Stimulated activated CD4-positive, alpha-beta T cell treated with anti-CD3 and anti-CD28 coated beads, Interleukin-1b, Interleukin-23, amount 100 ng/mL, for 24 hours (primary cell): ENCODE measurements at places on chromosomes 12 and 14.

DNA sequence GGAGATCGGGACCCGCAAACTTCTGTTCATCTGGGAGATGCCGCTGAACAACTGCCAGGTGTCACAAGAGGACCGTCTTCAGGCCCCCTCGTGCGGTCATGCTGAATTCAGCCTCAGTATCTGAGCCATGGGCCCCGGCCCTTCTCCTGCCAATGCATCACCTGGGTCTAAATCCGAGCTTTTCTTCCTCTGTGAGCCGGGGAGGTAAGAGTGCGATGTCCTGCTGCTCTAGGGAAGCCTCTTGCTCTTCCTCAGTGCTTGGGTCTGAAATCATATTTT is 155.8 kb upstream of the FKBP4 start:
- DNase-seq = no peak

GRCh38 chr14:81625343-81625742 is 91.7 kb upstream of the SEL1L start:
- DNase-seq = no peak

DNA sequence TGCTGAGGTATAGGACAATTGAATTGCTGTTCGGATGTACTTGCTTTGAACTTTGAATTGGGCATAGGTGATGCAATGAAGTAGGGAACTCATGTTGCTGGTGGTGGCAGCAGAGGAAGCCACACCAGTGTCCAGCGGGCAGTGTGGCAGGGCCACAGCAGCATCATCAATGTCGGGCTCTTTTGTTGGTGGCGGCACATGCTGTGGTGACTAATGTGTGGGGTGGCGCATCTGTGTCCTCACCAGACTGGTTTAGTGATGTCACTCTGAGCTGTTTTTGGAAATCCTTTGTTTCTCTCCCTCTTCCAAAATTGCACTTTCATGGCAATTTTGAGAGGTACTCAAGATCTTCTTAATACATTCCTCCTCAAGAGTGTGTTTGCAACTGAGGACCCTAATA is 187.6 kb downstream of the ETNK1 start:
- DNase-seq = no peak

DNA sequence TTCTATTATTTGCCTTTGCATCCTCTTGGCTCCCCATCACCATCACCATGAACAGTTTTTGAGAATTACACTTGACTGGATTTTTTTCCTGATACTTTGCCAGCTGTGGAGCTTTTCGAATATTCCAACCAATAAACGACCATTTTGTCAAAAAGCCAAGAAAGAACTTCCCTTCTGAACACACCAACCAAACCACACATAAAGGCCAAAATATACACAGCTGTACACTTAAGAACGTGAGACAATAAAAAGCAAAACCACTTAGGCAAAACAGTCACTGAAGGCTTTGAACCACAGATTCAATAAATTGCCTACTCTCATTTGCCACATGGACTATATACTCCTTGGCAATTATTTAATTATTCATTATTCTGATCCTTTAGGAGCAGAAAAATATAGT is 1.1 kb downstream of the C14orf93 start:
- no peak for DNase-seq

DNA sequence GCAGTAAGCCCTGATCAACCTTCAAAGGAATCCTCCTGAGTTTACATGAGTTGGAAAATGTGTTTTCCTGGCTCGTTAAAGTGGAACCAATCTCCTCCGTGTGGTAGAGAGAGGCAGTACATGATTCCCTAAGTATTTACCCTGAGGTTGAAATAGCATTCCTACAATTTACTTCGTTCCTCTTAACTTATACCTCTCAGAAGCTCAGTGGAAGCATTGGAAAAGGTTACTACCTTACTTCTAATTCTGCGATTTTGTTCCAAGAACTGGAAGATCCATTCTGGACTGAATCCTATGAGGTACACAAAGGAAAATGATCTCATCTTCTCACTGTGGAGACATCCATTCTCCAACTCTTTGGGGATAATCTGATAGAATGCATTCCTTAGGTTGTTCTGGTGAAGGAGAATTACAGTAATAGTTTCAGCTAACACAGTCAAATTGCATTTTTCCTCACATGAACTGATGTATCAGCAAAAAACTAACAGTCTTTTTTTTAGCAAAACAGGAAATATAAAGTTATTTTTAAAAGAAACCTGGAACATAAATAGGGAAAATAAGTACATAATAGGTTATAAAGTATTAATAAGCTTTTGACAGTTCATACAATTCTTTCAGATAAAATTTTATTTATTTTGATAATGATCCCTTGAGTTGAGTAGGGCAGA is 475.6 kb downstream of the PDZRN4 start:
- DNase-seq = no peak

DNA sequence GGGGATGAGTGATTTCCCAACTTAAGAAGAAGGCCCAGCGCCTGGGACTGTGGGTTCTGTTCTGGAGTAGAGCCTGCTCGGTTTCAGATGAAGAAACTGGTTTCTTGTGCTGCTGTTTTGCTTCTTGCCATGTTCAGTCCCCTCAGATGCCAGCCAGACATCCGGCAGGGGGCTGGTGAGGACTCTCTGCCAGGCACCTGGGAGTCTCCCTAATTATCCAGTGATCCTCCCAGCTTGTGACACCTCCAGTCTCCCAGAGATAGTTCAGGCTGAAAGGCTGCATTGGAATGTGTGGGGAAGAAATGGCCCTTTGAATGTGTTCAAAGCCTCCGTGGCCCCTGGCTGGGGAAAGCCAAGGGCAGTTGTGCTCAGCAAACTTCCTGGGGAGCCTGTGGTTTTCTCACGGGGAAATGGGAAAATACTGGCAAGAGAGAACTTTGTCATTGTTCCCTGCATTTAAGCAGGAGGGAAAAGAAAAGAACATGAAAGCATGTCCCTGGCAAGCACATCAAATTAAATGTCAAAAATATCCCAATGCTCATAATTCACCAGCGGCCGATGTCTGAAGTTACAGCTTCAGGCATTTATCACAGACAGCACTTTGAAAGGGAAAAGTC is 8.5 kb upstream of the SERPINA12 start:
- no peak for DNase-seq

- no peak for DNase-seq
These were observed 158.9 kb downstream of the SLC15A5 start for GRCh38 chr12:16118586-16118985.

GRCh38 chr14:97344666-97345065 is 547.5 kb downstream of the VRK1 start:
- no peak for DNase-seq

GRCh38 chr14:66651536-66652220 is 143.7 kb downstream of the GPHN start:
- no peak for DNase-seq

DNA sequence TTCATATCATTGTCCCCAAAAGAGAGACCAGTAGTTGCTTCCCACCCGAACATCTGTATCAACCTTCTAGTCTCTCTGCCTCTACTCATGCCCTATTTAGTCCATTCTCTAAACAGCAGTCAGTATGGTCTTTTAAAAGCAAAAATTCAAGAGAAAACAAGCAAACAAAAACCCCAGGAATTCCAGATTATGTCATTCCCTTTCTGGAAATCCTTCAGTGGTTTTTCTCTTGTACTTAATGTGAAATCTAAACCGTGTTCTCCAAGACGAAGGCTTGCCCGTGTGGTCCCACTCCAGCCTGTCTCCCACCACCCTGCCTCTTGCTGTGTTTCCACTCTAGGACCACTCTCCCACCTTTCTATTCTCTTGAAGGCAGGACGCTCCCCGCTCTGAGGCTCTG is 90.8 kb downstream of the TMEM30B start:
- no peak for DNase-seq

DNA sequence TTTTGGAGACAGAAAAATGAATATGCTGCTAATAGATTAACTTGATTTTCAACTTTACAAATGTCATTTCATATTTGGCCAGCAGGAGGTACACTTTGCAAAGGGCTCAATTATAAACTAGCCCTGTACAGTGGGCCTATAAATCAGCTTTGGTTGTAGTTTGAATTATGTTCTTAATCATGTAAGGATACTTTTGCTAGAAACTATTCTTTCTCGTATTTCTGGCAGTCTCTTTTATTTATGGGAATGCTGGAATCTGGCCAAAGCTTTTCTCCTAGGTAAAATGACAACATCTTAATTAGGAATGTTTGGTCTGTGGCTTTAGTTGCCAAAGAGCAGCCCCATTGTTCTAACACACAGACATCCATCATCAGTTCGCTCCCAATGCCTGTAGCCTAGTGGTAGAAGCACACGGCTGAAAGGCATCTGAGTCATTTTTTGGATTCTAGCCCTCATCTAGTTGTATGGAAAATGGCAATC is 1322.3 kb upstream of the SEL1L start:
- DNase-seq = no peak

GRCh38 chr12:77594366-77594765 is 236.3 kb upstream of the NAV3 start:
- no peak for DNase-seq

DNA sequence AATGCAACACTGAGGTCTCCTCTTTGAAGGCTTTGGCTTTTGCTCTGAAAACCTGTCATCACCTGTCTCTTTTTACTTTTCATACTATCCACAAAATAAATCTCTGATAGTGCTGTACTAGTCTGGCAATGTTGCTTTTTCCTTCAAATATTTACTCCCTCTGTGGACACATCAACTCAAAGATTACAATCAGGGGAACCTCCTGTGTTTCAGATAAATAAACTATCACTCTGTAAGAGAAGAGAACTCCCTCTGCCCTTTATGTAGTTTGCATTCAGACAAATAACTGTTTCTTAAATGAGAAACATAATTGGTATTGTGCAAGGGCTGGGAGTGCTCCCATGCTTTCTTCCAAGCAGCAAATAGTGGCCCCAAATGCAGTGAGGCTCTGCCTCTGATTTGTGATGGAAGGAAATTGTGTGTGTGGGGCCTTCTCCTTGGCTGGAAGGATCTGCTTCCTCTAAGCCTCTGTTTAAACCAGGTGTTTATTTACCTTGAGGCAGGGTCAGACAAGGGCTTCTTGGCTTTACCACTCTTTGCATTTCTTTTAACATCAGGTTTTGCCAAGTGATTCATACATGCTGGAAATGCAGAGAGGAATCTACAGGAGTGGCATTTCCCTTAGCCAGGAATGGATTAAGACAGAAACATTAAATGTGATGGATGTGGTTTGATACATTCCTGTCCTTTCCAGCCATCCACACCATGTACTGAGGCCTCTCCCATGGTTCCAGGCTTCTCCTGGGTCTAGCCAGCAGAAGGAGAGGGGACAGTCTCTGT is 69.0 kb downstream of the AKAP6 start:
- no peak for DNase-seq

- DNase-seq = no peak
These were observed 32.3 kb downstream of the RASSF9 start for GRCh38 chr12:85803923-85804322.

DNA sequence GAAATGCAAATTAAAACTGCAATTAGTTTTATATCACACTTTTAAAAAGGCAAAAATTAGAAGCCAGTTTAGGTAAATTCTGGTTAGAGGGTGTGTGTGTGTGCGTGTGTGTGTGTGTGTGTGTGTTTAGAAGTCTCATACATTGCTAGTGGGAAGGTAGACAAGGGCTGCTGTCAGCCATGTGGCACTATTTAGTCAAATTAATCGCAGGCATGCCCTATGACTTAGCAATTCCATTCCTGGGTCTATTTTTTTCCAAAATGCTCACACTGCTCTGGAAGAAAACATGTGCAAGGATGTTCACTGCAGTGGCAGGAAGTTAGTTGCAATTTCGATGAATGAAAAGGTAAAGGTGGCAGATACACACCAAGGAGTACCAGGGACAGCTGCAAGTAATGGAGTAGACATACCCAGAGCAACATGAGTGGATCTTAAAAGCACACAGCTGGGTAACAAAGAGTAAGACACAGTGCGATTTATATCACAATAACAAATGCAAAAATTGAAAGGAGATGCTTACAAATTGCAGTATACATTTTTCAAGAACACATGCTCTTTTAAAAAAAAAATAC is 11.6 kb downstream of the CAPZA3 start:
- DNase-seq = no peak

GRCh38 chr12:46553911-46554310 is 181.3 kb upstream of the SLC38A2 start:
- DNase-seq = no peak

DNA sequence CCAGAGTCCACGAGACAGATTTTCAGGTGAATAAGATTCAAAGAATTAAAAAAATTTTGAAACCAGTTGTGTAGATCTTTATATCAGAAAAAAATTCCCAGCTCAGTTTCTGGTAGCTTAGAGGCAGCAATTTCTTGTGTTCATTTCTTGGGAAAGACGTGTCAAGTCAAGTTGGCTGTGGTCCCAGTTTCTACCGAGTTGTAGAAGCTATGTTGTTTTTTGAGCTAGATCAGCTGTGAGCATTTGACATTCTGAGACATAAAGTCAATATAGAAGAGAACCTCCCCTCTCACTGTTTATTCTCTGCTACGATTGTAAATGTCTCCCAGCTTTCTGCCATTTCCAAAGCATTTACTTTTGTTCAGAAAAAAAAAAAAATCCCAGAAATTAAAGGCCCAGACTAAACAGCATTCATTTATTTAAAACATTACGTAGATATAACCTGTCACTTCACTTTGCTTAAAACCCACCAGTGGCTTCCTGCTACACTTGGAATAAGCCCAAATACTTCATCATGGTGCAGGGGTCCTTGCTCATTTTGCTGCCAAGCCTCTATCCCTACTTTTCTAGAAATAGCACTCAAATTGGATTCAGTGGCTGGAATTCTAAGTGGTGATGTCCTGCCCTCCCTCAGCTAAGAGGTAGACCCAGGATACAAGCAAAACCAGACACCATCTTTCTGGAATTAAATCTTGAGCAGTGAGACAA is 20.6 kb upstream of the PYGL start:
- no peak for DNase-seq

- no peak for DNase-seq
These were observed 20.5 kb downstream of the FNTB start for GRCh38 chr14:65007202-65007601.

GRCh38 chr12:20483776-20484175 is 115.4 kb downstream of the PDE3A start:
- no peak for DNase-seq
